ENCODE measurements at places on chromosomes 3 and 15.

- DNase-seq: no peak
Observed at GRCh38 chr3:16551342-16551976, 38.0 kb upstream of the RFTN1 start.

- no peak for DNase-seq
Observed at GRCh38 chr15:80309769-80310384, 57.9 kb upstream of the CTXND1 start.

DNA sequence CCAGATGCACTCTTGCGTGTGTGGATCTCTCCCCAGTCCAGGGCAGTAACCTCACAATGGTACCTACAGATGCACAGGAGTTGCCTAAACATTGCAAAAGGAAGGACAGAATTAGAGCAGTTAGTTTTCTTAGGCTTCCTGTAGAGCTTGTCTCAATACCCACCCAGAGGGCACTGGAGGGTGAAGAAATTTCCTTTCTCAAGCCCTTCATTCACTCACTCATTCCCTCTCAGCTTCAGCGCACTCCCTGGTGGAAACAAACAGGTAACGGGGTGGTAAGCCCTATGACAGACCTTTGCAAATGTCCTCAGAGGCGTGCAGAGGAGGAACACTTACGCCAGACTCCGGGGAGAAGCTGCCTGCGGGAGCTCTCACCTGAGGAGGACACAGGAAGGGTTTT is 267.4 kb upstream of the HES1 start:
- no peak for DNase-seq

- DNase-seq: no peak
Observed at GRCh38 chr3:111739311-111739911, 119.7 kb upstream of the PHLDB2 start.

- no peak for DNase-seq
Observed at GRCh38 chr3:187618722-187619121, 51.5 kb downstream of the SST start.

DNA sequence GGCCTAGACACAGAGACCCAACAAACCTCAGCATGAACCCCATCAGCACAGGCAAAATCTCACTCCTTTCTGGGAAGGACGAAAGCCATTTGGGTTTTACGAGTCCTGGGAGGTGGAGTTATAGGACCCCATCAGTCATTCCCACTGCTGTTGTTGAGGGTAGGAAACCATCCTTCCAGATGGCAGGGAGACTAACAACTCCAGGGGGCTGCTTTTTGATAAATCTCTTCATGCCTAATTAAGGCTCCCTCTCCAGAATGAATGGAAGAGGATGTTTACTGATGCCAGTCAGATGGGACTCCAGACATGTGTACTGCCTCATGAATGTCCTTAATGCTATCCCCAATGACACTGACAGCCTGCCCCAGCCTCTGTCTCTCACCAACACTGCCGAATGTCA is 75.3 kb downstream of the ST8SIA2 start:
- no peak for DNase-seq

DNA sequence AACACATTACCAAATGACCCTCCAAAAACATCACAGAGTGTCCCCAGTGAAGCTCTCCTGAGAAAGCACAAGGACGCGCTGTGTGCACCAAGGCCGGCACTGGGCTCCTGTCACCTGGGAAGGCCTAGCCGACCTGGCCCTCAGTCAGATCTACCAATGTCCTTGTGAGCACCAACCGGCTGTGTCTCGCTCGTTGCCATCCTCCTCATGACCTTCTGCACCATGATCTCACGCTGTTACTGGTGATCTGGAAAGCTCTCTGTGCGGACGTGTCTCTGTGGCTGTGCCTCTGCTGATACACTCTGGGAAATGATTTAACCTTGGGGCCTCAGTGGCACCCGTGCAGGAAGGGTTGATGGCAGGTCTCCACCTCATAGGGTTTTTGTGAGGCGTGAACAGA is 24.2 kb downstream of the ZXDC start:
- no peak for DNase-seq

DNA sequence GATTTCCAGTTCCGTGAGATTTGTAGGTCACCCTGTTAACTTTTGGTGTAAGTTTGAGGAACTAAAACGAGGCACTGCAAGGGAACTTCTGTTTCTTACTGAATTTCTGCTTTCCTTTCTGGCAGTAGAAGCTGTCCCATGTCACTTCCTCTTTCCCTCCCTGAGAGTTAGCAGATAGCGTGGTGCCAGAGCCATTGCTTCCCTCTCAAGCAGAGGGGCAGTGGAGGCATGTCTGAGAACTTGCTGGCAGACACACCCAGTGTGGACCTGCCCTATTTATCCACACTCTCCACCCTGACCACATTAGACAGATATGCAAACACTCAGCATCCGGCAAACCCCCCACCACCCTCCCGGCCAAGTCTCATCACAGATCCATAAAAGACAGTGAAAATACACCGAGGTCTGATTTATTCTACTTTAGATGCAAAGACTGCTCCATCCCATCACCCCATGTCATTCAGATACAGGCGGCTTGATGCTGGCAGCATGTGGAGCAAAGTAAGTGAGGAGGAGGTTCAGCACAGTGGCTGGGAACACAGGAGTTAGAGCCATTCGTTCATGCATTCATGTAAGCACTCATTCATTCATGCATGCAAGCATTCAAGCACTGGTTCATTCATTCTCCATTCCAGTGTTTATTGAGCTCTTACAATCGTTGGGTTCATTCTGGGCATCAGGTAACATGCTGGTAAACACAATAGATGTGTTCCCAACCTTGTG is 324.7 kb downstream of the SHQ1 start:
- no peak for DNase-seq

- DNase-seq: no peak
Observed at GRCh38 chr3:168618827-168619470, 523.2 kb upstream of the GOLIM4 start.

- no peak for DNase-seq
Observed at GRCh38 chr3:135514060-135514448, 451.5 kb upstream of the PPP2R3A start.

DNA sequence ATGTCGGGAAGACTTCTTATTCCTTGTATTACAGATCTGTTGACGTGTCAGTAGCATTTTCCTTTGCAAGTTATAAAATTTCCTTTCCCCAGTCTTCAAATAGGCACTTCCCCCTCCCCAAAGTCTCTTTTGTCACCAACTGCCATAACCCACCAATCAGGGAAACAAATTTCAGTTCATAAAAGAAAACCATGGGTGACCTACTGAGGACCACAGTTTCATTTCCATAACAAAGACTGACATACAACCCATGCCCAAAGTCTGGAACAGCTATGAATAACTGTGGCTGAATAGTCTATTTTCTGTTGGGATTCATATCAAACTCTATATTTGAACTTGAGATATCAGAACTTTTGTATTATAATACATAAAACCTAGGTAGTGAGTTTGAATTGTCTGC is 307.8 kb downstream of the KBTBD8 start:
- no peak for DNase-seq

DNA sequence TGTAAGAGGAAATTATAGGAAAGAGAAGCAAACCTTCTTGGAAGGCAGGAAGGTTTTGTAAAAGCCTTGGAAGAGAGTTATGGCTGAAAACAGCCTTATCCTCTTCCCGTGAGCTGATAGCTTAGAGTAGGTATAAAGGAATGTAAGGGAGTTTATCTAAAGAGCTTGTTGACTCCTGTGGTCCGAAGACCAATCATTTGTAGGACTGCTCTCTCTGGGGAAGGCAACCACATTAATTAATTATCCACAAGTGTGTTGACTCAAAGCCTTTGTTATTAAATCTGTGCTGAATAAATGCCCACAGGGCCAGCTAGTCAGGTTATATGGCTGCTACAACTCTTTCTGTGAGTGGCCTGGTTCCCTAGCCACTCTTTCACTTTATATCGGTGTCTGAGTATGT is 452.1 kb upstream of the RASGRP1 start:
- DNase-seq: no peak

DNA sequence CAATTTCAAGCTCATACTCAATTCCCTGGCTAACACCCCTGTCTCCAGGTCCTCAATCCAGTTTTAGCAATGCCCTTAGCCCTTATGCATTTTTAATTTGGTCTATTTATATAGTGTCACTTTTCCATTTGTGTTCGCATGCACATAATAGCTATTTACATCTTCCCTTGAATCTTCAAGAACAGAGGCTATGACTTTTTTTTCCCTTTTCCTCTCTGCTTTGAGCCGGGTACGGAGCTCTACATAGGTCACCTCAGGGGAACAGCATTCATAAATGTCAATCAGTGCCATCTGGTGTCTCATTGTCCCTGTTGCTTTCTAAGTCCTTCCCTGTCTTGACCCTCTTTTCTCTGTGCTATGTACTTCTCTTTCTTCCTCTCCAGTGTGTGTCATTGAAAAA is 26.5 kb upstream of the ACTC1 start:
- DNase-seq: no peak

- no peak for DNase-seq
Observed at GRCh38 chr3:24401090-24401810, 93.4 kb downstream of the THRB start.

DNA sequence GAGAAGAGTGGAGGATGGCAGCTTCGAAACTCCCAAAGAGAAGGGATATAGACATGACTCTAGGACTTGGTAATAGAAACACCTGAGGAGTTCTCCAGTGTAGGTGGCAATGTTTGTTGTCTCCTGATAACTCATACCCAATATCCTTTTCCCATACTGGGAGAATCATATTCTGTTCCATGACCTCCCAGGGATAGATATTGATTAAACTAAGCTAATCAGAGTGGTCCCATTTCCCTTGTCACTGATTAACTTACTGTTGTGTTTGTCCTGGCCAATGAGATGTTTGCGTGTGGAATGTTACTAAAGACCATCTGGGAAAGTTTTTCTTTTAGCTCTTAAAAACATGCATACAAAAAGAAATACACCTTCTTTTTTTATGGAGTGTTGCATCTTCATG is 85.6 kb downstream of the RPL22L1 start:
- DNase-seq: no peak

- DNase-seq: no peak
Observed at GRCh38 chr15:34726406-34727100, 28.2 kb downstream of the GJD2 start.

DNA sequence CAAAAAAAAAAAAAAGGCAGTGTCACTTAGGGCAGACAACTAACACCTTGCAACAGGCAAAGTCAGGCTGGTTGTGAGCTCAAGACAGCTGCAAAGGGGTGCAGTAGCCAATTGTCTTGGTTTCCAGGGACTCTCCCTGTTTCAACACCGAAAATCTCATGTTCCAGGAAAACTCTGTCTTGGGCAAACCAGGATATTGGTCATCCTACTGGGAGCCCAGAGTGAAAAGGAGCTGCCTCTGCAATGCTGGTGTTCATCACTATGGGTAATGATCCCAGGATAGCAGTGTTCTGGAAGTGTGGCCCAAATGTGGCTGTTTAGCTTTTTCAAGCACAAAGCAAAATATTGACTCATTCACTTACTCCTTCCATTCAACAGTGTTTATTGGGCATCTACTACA is 82.6 kb downstream of the ARHGAP31 start:
- DNase-seq: no peak

- no peak for DNase-seq
Observed at GRCh38 chr15:42826251-42826890, 89.4 kb upstream of the CDAN1 start.

DNA sequence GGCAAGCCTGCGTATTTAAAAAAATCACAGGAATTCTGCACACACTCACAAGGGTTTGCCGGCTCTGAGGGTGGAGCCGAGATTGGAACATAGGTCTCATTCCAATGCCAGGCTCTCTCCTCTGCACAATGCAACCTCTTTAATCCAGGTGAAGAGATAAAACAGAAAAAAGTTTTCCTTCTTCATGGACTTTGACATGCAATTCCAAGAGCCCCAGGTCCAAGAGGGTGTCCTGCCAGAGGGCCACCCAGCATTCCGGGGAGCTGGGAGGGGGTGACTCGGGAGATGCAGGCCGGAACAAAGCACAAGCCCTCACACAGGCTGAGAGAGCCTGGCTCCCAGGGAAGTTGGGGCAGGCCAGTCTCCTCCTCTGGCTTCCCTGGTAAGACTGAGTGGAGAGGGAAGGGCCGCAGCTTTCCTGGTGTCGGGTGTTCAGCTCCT is 6.7 kb upstream of the SLC12A8 start:
- DNase-seq: no peak

GRCh38 chr15:76470691-76471090 is 134.1 kb downstream of the ISL2 start:
- no peak for DNase-seq

GRCh38 chr3:164608554-164609276 is 469.6 kb downstream of the SI start:
- DNase-seq: no peak

DNA sequence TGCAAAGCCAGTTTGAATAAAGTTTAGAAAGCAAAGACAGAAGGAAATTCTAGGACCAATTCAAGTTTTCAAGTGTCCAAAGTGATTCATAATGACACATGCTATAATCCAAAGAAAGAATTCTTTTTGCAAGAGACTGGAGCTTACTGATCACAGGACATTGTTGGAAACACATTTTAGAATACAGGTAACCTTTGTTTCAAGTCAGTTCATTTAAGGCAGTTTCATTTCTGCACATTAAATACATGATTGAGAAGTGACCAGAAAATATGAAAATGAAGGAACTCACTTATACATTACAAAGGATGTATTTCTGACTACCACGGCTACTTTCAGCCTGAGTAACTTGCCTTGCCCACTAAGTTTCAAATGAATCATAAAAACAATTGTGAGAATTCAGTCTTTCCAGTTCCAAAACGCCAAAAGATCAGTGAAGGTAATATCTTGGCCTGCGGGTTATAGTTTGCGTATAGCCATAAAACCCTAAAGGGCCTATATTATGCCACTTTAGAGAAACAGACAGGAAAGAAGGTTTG is 48.7 kb downstream of the PRICKLE2 start:
- DNase-seq: no peak

DNA sequence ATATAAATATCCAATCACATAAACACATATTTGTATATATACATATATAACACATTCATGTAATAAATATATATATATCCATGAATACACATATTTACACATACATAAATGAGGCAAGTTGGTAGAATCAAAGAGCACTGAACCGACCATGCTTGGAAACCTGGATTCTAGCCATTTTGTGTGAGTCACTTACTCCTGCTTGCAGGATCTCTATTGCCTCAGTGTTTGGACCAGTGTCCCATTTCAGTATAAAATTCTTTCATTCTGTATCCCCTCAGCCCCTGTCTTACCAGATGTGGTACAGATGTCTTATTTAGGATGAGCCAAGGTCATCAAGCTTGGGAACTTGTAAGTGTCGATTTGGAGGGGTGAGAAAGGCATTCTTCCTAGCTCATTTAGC is 391.4 kb upstream of the FRG2C start:
- no peak for DNase-seq

DNA sequence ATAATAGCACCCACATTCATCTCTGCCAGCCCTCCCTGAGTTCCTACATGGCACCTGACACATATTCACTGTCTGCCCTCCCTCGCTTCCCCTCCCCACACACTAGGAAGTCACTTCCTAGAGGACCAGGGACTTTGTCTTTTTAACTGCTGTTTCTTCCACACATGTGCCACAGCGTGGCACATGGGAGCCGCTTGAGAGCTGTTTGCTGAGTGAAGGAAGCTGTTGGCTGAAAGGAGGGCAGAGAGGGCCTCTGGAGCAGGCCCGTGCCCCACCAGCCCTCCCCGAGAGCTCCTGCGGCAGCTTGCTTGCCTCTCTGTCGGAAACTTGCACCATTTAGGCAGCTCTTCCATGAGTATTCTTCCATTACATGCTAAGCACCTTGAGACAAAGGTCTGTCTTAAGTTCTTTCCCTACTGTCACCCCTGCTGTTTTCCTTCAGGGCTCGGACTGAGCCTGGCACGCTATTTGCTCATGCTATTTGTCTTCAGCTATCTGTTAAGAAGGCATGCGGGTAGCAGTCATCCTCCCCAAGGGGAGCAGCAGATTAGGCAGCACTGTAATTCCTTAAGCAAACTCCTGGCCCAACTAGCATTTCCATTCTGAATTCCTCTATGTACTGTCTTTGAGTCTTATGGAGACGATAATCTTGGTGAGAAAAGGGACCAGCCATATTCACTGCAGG is 72.2 kb downstream of the CACNA1D start:
- DNase-seq: no peak

Measured in NK-92 treated with Interleukin-12 subunit alpha and Interleukin-12 subunit beta, amount 100 ng/mL, for 24 hours (cell line).